ENCODE measurements at places on chromosomes 1 and 21.
A peak's percentile ranks its signal among the peaks of the same experiment; 100 is the strongest.

GRCh38 chr1:34858901-34859445 is 576 bp downstream of the SMIM12 start:
- peak; percentile 46 for DNase-seq

DNA sequence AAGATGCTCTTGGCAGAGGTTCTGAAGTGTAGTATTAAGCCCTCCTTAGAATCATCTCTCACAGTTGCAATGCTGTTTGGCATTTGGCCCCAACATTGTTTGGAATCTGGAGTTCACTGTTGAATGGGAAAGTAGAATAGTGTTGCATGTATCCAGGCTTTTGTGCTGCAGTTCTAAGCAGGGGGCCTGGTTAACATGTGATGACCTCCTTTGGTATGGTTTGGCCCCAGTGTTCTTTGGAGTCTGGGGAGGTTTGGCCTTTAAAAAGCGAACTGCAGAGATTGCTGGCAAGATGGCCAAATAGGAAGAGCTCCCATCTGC is 61.8 kb upstream of the PLD5 start:
- no peak for DNase-seq

DNA sequence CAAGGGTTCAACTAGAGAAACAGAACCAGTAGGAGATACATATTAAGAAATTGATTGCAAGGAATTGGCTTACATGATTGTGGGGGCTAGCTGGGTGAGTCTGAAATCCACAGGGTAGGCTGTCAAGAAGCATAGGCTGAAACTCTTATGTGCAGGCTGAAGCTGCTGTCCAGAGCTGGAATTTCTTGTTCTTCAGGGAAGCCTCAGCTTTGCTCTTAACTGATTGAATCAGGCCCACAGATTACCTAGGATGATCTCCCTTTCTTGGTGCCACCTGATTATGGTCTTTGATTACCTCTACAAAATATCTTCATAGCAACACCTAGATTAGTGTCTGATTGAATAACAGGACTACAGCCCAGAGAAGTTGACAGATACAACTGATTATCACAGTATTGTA is 22.5 kb upstream of the FRRS1 start:
- DNase-seq = no peak

GRCh38 chr1:15720861-15721260 is 15.2 kb upstream of the SLC25A34 start:
- DNase-seq = no peak

- DNase-seq = no peak
Observed at GRCh38 chr1:171852272-171852671, 11.0 kb downstream of the DNM3 start.

- DNase-seq = no peak
Observed at GRCh38 chr1:223233410-223234169, 90.5 kb upstream of the TLR5 start.

Data from activated T-cell treated with anti-CD3 and anti-CD28 coated beads, Interleukin-2, amount 50 U/mL, for 72 hours (primary cell).